ENCODE measurements at places on chromosomes 3 and 15.

GRCh38 chr3:185176750-185177359, 24.0 kb upstream of the C3orf70 start:
- peak; percentile 45 for DNase-seq

- no peak for DNase-seq
Measured at GRCh38 chr3:66239513-66240123, 18.8 kb downstream of the SLC25A26 start.

DNA sequence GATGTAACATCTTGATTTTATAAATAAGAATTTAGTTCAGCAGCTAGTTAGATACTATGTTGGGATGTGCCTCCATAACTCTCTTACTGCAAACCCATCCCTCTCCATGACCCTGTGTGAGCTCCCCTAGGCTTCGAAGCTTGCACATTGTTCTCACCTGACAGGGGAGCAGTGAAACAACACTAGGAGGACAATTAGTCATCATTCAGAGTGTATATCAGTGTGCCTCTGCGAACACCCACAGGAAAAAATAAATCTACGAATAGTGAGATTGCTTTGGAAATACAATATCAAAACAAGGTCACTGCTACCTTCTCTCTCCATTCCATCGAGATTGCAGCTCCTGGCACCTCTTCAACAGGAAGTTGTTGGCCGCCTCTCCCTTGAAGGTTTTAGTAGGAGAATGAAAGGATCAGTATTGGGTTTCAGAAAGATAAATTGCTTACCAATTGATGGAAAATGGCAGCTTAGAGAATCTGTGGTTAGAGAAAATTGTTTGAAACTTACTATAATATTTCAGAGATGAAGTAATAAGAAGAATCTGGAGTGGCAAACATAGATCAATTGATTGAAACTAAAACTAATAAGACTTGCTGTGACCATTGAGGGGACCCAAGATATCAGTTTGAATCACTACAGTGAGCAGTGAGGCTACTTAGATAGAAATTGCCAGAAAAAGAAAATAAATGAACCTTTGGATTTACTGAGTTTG, 103.2 kb downstream of the CHL1 start:
- no peak for DNase-seq

GRCh38 chr3:197226179-197226578, 72.2 kb downstream of the DLG1 start:
- DNase-seq = no peak

- DNase-seq = no peak
Measured at GRCh38 chr3:83567935-83568334, 1390.9 kb upstream of the CADM2 start.

GRCh38 chr3:105715372-105715771, 153.4 kb downstream of the CBLB start:
- DNase-seq = peak; percentile 84

GRCh38 chr3:196165850-196166249, 45.4 kb downstream of the ZDHHC19 start:
- no peak for DNase-seq

DNA sequence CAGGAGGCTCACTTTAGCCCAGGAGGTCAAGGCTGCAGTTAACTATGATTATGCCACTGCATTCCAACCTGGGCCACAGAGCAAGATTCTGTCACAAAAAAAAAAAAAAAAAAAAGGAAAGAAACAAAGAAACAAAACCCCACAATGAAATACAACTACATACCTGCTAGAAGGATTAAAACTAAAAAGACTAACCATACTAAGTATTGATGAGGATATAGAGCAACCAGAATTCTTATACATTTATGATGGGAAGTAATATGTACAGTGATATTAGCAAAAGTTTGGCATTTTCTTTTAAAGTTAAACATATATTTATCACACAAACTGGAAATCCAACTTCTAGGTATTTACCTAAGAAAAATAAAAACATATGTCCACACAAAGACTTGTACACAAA, 40.2 kb upstream of the FOXB1 start:
- DNase-seq = no peak

GRCh38 chr3:58254144-58254543, 16.6 kb downstream of the ABHD6 start:
- no peak for DNase-seq

- peak; percentile 38 for DNase-seq
Measured at GRCh38 chr3:23288286-23288685, 85.2 kb downstream of the UBE2E2 start.

DNA sequence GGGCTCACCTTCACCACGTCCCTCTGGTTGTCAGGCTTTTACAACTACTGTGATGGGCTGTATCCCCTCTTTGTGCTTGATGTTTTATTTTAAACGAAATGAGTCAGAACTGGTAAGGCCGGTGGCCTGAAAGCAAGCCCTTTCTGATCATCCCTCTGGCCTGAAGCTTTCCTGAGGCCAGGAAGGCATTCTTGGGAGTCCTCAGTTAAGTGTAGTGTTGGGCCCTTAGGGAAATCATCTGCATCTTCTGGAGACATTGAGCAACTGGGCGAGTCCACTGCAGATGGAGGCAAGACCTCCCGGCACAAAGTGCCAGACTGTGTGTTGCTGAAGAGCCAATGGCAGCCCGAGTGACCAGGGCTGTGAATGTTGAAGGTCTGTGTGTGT, 33.0 kb upstream of the AMOTL2 start:
- DNase-seq = peak; percentile 50

DNA sequence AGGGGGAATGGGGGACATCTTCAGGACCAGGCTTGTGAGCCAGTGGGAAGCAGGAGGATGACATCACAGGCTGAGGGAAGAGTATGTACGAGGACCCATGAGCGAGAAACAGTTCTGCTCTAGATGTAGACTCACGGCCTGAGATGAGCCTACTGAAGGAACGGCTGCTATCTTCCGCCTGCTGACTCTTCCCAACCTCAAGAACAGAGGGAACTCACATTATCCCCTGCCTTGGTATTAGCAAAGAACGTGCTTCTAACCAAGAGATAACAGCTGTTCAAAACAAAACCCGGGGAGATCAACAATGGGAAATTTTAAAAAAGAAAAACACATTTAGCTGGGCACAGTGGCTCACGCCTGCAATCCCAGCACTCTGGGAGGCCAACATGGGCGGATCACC, 25.3 kb downstream of the AVEN start:
- DNase-seq = no peak

GRCh38 chr3:131729643-131730017, 226.9 kb upstream of the MRPL3 start:
- peak; percentile 11 for DNase-seq

- no peak for DNase-seq
Measured at GRCh38 chr3:135368316-135368715, 573.3 kb downstream of the EPHB1 start.

- peak; percentile 88 for DNase-seq
Measured at GRCh38 chr3:153338487-153338886, 176.5 kb downstream of the RAP2B start.

DNA sequence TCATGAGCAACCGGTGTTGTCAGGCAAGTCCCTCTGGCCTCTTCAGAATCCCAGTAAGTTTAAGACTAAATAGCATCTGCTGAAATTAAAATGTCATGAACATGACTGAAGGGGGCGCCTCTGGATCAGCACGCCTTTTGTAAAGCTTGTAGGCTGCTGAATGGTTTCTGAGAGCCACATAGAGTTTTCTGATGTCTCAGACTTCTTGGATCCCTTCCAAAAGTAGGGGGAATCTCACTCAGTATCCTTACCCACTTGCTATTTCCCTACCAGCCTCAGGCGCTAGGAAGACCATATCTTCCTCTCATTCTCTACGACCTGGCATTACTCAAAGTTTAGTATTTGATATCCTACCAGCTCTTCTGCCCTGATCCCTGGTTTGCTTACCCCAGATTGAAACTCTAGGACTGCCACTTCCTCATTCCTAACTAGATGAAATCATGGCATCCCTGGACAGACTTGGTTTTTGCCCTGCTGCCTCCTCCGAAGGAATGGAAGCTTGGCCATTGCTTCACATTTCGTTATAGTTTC, 62.7 kb upstream of the CD47 start:
- DNase-seq = peak; percentile 78

DNA sequence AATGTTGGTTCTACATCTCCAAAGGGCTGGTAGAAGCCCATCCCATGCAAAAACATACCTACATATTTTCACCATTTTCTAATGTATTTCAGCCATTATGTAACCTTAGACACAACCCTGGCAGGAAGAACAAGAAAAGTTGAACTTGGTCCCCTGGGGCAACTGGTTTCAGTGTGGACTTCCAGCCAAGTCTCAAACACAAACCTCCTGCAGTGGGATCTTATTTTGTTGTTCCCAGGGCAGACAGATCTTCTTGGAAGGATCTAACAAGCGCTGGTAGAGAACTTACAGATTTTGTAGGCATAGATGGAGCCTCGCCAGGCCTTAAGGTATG, 96.3 kb downstream of the ADAMTS17 start:
- DNase-seq = no peak

- DNase-seq = no peak
Measured at GRCh38 chr3:53416530-53416929, 69.2 kb upstream of the DCP1A start.

DNA sequence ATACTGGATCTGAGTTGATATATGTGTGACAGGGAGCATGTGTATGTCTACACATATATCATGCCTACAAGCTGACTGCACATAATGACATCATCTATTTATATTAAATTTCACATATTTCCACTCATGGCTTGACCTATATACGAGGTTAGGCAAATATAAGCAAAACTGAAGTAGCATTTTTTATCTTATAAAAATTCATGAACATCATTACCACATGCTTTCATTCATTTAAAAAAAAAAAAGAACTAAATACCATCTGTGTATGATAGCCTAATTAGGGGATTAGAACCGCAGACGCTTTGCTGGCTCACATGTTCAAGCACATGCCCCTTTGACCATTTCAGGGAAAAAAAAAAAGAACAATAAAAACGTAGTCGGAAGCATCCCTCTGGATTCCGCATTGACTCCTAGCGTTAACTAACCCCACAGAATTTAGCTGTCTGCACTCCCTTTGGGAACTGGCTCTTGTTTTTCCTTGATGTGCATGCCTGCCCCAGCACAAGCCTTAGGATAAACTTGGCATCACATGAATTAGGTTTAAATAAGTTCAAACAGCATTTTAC, 888.4 kb downstream of the ROBO1 start:
- DNase-seq = no peak

GRCh38 chr3:48881652-48882114, 17.0 kb downstream of the SLC25A20 start:
- no peak for DNase-seq

Data from fibroblast of mammary gland (primary cell).